ENCODE measurements at places on chromosomes 11 and 22. TPM values are rescaled to one million over a fixed set of nuclear protein-coding genes. Genes with fewer than 3 reads are reported as not detected.

Gene SLC22A12
- polyA plus RNA-seq, result not detected

Gene OR52I1
- not detected for polyA plus RNA-seq

Gene SCUBE2
- polyA plus RNA-seq, result 0.21 TPM

Gene CTSW
- 0.78 TPM for polyA plus RNA-seq

Gene SMDT1
- polyA plus RNA-seq, result 180 TPM

Gene MLC1
- polyA plus RNA-seq, result 3.6 TPM

- DNase-seq, result no peak
These were observed 16.1 kb upstream of the OR52K1 start for GRCh38 chr11:4466131-4466870.

DNA sequence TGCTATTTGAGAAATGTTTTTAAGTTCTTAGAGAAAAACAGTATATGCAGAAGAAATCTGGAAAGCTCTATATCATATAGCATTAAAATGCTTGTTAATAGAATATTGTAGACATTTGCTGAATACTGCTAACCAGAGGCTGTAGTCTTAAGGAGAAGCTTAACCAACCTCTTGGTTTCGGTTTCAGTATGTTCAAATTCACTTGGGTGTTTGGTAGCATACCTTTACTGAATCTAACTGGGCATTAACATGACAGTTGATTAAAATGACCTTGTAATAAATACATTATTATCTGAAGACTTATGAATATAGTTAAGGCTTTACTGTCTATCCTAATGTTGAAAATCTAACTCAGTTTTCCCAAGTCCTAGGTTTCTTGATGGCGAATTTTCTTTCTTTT is 5.4 kb downstream of the PCF11 start:
- DNase-seq, result no peak

- no peak for DNase-seq
These were observed at the start of gene OR10A3 for GRCh38 chr11:7941608-7942007. Gene OR10A3, minus strand, starts transcription at chr11:7941708. Its CDS starts 2,188 bp downstream, at chr11:7939520.

GRCh38 chr11:11993839-11994238 is 14.6 kb downstream of the DKK3 start:
- no peak for DNase-seq

- no peak for DNase-seq
These were observed 53.3 kb upstream of the CLDN5 start for GRCh38 chr22:19577422-19577966.

DNA sequence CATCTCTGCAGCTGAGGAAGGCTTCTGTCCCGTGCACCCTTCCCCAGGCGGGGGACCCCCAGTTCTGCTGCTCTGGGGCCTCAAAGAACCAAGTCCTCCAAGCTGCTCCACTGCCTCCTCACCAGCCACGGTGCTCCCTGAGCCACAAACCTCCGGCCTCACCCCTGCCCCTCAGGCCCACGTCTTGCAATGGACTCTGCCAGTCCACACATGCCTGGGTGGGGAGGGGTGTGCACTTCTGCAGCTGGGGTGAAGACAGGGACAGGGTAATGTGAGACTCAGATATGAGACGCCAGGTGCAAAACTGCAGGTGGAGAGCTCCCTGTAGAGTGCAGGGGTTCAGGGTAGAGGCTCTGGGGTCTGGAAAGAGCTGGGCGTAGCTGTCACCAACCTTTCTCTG is 3.2 kb upstream of the PTDSS2 start:
- no peak for DNase-seq

- DNase-seq, result peak; percentile 93
These were observed 37.8 kb downstream of the RNF141 start for GRCh38 chr11:10503221-10503620.

GRCh38 chr22:49208004-49208402 is 619.7 kb downstream of the BRD1 start:
- no peak for DNase-seq

DNA sequence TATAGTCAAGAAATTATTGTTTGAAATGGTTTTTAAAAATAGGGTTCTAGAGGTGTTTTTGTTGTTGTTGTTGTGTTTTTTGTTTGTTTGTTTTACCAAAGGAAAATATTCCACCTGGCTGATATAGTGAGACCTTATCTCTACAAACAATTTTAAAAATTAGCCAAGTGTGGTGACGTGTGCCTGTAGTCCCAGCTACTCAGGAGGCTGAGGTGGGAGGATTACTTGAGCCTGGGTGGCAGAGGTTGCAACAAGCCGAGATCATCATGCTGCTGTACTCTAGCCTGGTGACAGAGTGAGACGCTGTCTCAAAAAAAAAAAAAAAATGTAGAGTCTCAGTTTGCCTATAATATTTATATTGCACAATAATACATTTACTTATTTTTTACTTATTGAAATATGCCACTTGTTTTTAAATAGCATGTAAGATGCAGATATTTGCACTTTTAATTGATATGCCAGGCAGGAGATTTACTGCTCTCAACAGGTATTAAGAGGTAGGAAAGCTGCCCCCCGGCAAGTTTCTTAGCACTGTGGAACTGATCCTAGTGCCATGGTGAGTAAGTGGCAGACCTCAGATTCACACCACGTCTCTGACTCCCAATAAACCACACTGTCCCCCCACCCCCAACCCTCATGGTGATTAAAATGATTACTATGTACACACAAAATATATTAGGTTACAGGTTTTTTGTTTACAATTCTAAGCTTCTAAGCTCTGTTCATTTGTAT is 157.4 kb downstream of the TEAD1 start:
- no peak for DNase-seq

GRCh38 chr11:38266691-38267090 is 1668.7 kb upstream of the RAG2 start:
- DNase-seq, result no peak

DNA sequence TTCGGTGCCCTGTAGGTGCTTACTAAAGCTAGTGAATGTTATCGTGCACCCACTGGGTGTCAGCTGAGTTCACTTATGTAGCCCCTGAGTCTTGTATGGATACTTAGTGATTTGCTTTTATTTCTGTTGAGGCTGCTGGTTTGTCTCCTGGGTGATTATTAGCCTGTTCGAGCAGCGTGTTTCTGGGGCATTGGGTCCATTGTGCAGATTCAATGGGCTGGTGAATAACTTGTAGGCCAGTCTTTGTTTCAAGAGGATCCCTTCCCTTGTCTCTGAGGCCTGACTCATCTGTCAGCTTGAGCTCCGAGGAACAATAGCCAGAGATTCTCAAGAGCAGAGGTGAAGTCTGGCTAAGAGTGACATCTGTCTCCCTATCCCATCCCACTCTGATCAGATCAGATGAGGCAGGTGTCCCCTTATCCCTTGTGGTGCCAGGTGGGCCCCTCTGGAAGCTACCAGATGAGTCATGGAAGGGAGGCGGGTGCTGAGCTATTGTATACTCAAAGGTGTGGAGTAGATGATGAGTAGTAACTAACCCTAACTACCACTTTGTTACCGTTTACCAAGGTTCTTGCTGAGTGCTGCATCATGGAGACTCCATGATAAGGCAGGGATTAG is 3.7 kb downstream of the MIAT start:
- DNase-seq, result no peak

- DNase-seq, result no peak
These were observed 66.1 kb downstream of the MYO7A start for GRCh38 chr11:77193911-77194830.
